ENCODE measurements at places on chromosomes 16 and 17. TPM values are rescaled to one million over a fixed set of nuclear protein-coding genes. Genes with fewer than 3 reads are reported as not detected.

GRCh38 chr16:67177743-67178699 is 5.7 kb downstream of the MATCAP1 start:
- peaks cover 2% of the 10 kb centered on the region for H3K36me3 ChIP-seq
- H3K4me1 ChIP-seq: peaks cover 16% of the 10 kb centered on the region
- no peak for DNase-seq
- peak overlapping the region; percentile 66 for H3K4me3 ChIP-seq
- H3K27ac ChIP-seq: no peak overlapping the region

GRCh38 chr16:71198408-71198807 is 32.1 kb downstream of the HYDIN start:
- H3K36me3 ChIP-seq: peaks cover 2% of the 10 kb centered on the region
- H3K4me3 ChIP-seq: no peak overlapping the region
- no peaks in the 10 kb centered on the region for H3K4me1 ChIP-seq

DNA sequence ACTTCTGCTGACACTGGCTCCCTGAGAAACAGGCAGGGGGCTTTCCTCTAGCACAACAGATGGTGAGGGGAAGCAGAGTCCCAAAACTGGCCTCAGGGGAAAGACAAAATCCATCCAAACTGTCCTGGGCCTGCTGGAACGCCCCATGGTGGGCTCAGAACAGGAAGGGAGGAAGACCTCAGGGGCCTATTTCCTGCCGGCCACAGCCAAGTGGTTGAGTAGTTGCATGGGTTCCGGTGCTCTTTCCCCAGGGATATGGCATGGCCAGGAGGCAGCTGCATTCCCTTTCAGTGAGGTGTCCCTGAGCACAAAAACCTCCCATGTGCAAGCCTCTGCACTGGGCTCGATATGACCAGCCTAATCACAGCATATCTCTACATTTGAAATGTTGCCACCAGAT is 303.0 kb upstream of the IRX5 start:
- H3K4me1 ChIP-seq: peaks cover 14% of the 10 kb centered on the region
- H3K27me3 ChIP-seq: peaks cover 48% of the 10 kb centered on the region
- H3K27ac ChIP-seq: no peak overlapping the region
- no peaks in the 10 kb centered on the region for H3K36me3 ChIP-seq
- no peak overlapping the region for H3K4me3 ChIP-seq

- DNase-seq: no peak
- no peak overlapping the region for H3K27ac ChIP-seq
- H3K4me1 ChIP-seq: peaks cover 15% of the 10 kb centered on the region
- H3K36me3 ChIP-seq: no peaks in the 10 kb centered on the region
- no peaks in the 10 kb centered on the region for H3K27me3 ChIP-seq
Measured at GRCh38 chr17:66492561-66493005, 190.2 kb downstream of the PRKCA start.

GRCh38 chr16:83970430-83970815 is 2.4 kb downstream of the NECAB2 start:
- H3K4me3 ChIP-seq: peak overlapping the region; percentile 78
- H3K27ac ChIP-seq: no peak overlapping the region
- H3K27me3 ChIP-seq: peaks cover 11% of the 10 kb centered on the region
- H3K36me3 ChIP-seq: no peaks in the 10 kb centered on the region
- DNase-seq: no peak

TEX14 gene
- total RNA-seq: 0.48 TPM

WFIKKN1 gene
- total RNA-seq: 8.5 TPM

DNA sequence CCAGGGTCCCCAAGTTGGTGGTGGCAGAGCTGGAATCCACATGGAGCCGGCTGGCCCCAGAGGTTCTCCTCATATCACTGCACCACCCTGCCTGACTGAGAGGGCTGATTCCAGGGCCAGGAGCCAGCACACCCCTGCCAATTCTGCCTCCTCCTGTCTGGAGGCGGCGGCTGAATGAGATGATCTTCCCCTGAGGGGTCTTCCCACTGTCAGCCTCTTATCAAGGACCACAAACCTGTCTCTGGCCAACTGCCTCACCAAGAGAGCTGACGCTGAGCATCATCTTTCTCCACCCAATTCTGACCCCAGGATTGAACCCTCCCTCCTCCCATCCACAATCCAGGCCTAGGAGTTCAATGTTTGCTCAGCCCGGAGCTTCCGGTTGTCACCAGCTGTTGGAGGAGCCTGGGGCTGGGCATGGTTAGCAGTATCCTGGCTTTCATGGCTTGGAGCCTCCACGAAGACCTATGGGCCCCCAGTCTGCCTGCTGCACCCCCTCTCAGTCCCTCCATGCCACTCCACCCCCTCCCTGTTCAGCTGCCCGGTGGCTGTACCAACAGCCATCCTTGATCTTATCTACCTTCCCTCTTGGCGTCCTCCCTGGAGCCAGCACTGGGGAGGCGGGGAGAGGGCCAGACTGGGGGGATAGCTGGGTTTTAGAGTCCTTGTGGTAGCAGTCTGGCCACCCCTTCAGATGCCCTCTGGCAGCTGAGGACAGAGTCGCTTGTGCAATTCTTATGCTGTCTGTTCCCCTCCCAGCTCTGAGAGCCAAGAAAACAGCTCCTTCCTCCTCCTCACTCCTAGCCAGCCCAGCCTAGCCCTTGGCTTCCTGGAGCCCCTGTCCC is 25.6 kb downstream of the ABCC3 start:
- H3K4me3 ChIP-seq: no peak overlapping the region
- H3K4me1 ChIP-seq: peaks cover 12% of the 10 kb centered on the region
- DNase-seq: no peak
- peak overlapping the region; percentile 67 for H3K27ac ChIP-seq
- no peaks in the 10 kb centered on the region for H3K36me3 ChIP-seq
- no peaks in the 10 kb centered on the region for H3K27me3 ChIP-seq

LPO gene
- not detected for total RNA-seq

DNA sequence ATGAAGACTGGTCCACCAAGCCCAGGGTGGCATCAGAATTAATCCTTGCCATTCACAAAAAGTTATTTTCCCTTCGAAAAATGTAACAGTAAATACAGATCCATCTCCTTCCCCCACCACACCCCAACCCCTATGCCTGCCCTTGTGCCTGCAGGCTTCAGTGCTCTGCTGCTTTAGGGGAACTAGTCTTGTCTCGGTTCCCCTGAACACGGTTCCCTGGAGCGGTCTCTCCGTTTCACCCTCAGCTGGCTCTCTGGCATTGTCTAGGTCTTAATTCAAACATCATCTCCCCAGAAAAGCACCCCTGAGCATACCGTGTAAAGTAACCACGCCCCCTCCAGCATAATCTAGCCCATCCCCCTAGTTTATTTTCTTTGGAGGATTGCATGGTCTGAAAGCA is 25.8 kb downstream of the EMP2 start:
- H3K4me3 ChIP-seq: no peak overlapping the region
- no peaks in the 10 kb centered on the region for H3K27me3 ChIP-seq
- H3K27ac ChIP-seq: no peak overlapping the region
- no peak for DNase-seq
- H3K4me1 ChIP-seq: peaks cover 11% of the 10 kb centered on the region

GRCh38 chr16:50835358-50836060 is 93.6 kb downstream of the CYLD start:
- no peak for DNase-seq
- peak overlapping the region; percentile 0 for H3K4me3 ChIP-seq
- no peak overlapping the region for H3K27ac ChIP-seq
- H3K36me3 ChIP-seq: peaks cover 6% of the 10 kb centered on the region
- peaks cover 4% of the 10 kb centered on the region for H3K27me3 ChIP-seq

- H3K27ac ChIP-seq: no peak overlapping the region
- no peak for DNase-seq
- H3K4me3 ChIP-seq: no peak overlapping the region
- no peaks in the 10 kb centered on the region for H3K36me3 ChIP-seq
- no peaks in the 10 kb centered on the region for H3K4me1 ChIP-seq
- peaks cover 7% of the 10 kb centered on the region for H3K27me3 ChIP-seq
Measured at GRCh38 chr17:49063652-49064051, 66.5 kb downstream of the IGF2BP1 start.

- no peak overlapping the region for H3K27ac ChIP-seq
- no peak overlapping the region for H3K4me3 ChIP-seq
- H3K36me3 ChIP-seq: no peaks in the 10 kb centered on the region
- H3K4me1 ChIP-seq: peaks cover 4% of the 10 kb centered on the region
Measured at GRCh38 chr17:1197781-1198490, 18.2 kb upstream of the ABR start.

GPR139 gene
- not detected for total RNA-seq

DNA sequence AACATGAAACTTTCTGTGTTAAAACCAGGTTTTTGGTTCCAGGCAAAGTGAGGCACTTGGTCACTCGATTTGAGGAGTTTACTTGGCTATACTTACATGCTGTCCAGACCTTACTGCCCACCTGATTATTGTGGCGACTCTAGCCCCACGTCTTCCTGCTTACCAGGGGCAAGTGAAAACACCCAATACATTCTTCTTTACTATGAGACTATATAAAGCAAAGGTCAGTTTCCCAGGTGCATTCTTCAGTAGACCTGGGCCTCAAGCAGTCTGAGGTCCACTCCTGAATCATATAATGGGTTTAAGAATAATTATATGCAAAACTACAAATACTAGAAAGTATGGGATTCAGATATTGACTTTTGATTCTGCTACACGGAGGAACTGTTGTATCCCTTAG is 86.2 kb downstream of the EFCAB5 start:
- H3K27me3 ChIP-seq: no peaks in the 10 kb centered on the region
- no peaks in the 10 kb centered on the region for H3K4me1 ChIP-seq
- H3K27ac ChIP-seq: peak overlapping the region; percentile 12

- peaks cover 19% of the 10 kb centered on the region for H3K4me1 ChIP-seq
- H3K36me3 ChIP-seq: peaks cover 15% of the 10 kb centered on the region
- no peak for DNase-seq
- peaks cover 23% of the 10 kb centered on the region for H3K27me3 ChIP-seq
- H3K27ac ChIP-seq: no peak overlapping the region
Measured at GRCh38 chr17:68207651-68208253, 40.1 kb upstream of the AMZ2 start.

MT1X gene
- total RNA-seq: 13.2 TPM

CFAP20 gene
- 72.1 TPM for total RNA-seq

FGF11 gene
- total RNA-seq: 6.0 TPM

- H3K27ac ChIP-seq: no peak overlapping the region
- H3K36me3 ChIP-seq: peaks cover 2% of the 10 kb centered on the region
- H3K4me1 ChIP-seq: no peaks in the 10 kb centered on the region
- no peak overlapping the region for H3K4me3 ChIP-seq
- DNase-seq: no peak
Measured at GRCh38 chr16:65294165-65294564, 172.3 kb upstream of the CDH11 start.

- no peaks in the 10 kb centered on the region for H3K27me3 ChIP-seq
- peak overlapping the region; percentile 50 for H3K27ac ChIP-seq
- H3K4me3 ChIP-seq: peak overlapping the region; percentile 75
- DNase-seq: peak; percentile 26
- H3K4me1 ChIP-seq: peaks cover 52% of the 10 kb centered on the region
Measured at GRCh38 chr17:77546772-77547241, 406.0 kb downstream of the SEC14L1 start.

SEPTIN1 gene
- total RNA-seq: 2.9 TPM

- no peak overlapping the region for H3K27ac ChIP-seq
- no peaks in the 10 kb centered on the region for H3K36me3 ChIP-seq
- DNase-seq: no peak
- no peak overlapping the region for H3K4me3 ChIP-seq
Measured at GRCh38 chr16:21611556-21612384, 12.4 kb downstream of the METTL9 start.

- H3K27me3 ChIP-seq: no peaks in the 10 kb centered on the region
- H3K4me3 ChIP-seq: no peak overlapping the region
- no peaks in the 10 kb centered on the region for H3K36me3 ChIP-seq
Measured at GRCh38 chr17:17537311-17538099, 41.3 kb upstream of the RASD1 start.

SOX15 gene
- total RNA-seq: 0.84 TPM

TBC1D3L gene
- 26.9 TPM for total RNA-seq

TM4SF5 gene
- not detected for total RNA-seq

- no peak overlapping the region for H3K27ac ChIP-seq
- DNase-seq: peak; percentile 56
- H3K27me3 ChIP-seq: peaks cover 56% of the 10 kb centered on the region
- peaks cover 25% of the 10 kb centered on the region for H3K4me1 ChIP-seq
Measured at GRCh38 chr17:73283841-73284282, 22.2 kb upstream of the CPSF4L start.

DNA sequence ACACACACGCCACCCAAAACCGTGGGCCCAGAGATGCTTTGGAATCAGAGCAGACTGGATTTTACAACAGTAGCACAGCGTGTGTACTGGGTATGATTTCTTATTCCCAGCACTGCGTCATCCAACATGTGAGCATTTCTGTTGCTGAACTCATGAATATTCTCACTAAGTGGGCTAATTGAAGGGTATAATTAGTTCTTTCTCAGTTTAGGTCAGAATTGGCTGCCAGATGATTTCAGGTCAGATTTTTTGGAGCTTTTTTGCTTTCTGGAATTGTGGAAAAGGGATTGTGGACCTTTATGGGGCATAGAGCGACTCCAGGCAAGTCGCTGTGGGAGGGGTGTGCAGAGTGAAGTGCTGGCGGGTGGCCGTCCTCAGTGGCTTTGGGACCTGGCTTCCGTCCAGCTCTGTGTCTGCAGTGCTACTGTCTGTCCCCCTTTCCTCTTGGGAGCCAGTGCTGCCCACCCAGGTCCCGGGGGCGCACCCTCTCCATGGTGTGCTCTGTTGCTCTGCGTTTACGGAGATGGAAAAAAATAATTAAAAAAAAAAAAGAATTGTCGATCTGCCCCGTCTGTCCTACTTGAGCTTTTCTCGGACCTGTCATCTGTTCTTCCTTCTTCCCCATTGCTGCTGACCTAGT is 25.0 kb downstream of the FOXK2 start:
- H3K36me3 ChIP-seq: peaks cover 4% of the 10 kb centered on the region
- H3K4me3 ChIP-seq: no peak overlapping the region
- no peak for DNase-seq
- H3K27me3 ChIP-seq: no peaks in the 10 kb centered on the region
- H3K27ac ChIP-seq: no peak overlapping the region

DNA sequence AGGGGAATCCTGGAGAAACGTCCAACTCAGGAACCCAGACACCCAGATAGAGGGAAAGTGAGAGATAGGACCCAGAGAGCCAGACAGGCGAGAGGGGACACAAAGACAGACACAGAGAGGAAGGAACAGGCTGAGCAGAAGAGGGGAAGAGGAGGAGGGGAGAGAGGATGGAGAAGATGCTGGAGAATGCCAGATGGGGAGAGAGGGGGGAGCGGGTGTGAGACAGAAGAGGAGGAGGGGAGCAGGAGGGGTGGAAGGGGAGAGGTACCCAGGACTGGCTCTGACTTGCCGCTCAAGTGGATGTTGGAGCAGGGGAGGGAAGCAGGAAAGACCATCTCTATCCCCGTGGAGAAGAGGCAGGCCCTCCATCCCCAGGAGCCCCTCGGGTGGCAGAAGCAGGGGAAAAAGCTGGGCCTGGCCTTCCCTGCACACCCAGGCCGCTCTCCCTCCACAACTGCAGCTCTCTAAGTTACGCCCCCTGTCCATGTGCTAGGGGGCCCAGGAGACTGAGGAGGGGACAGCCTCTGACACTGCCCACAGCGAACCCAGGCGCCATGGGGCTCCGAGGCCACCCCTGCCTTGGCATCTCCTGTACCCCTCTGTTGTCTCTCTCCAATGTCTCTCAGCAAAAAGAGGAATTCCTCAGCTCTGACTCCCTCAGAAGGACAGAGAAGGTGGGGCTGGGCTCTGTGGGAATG is 4.8 kb downstream of the PPP1R9B start:
- H3K27ac ChIP-seq: peak overlapping the region; percentile 51
- no peaks in the 10 kb centered on the region for H3K27me3 ChIP-seq
- peaks cover 13% of the 10 kb centered on the region for H3K36me3 ChIP-seq
- peaks cover 38% of the 10 kb centered on the region for H3K4me1 ChIP-seq
- no peak for DNase-seq

Measured in neural crest cell (in vitro differentiated cells).